ENCODE measurements at places on chromosomes 2 and 18.

DNA sequence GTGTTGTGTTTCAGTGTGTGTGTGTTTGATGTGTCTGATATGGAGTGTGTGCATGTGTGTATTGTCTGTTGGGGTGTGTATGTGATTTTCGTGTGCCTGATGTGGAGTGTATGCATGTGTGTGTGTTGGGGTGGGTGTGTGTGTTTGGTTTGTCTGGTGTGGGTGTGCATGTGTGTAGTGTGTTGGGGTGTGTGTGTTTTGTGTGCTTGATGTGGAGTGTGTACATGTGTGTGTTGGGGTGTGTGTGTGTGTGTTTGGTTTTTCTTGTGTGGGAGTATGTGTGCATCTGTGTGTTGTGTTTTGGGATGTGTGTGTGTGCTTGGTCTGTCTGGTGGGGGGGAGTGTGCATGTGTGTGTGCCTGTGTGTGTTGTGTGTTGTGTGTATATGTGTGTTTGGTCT, 247.4 kb upstream of the ST6GAL2 start:
- DNase-seq, result no peak

DNA sequence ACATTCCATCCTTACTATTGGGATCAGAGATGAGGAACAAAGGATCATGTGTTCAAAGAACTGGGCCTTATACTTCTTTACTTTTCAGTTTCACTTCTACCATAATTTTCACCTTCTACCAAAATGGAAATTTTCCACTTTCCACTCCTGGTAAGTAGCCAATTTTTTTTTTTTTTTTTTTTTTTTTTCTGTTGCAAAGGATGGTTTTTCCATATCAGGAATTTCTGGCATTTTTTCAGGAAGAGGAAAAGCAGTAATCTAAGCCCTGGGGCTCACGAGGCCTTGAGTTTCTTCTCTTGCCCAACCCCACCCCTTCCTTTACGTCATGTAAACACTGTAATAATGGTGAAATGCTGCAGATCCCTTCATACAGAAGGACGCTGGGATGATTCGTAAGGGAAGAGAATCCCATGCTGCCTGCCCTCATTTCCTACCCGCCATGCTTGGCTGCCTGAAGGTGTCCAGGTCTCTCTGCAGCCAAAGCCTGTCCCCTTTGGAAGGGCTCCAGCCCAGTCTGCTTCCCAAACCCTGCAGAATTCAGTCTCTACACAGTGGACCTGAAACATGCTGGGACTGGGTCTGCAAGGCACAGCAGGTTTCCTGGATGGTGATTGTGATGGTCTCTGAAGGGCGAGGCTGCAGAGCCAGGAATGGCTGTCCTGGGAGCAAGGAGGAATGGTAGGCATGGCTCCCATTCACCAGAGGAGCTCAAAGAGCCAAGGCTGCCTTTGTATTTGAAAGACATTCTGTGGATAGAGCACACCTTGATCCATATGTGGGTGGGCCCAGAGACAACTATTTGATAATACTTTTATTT, 57.0 kb downstream of the EFR3B start:
- no peak for DNase-seq

GRCh38 chr18:52577795-52578194, 237.8 kb downstream of the DCC start:
- no peak for DNase-seq

DNA sequence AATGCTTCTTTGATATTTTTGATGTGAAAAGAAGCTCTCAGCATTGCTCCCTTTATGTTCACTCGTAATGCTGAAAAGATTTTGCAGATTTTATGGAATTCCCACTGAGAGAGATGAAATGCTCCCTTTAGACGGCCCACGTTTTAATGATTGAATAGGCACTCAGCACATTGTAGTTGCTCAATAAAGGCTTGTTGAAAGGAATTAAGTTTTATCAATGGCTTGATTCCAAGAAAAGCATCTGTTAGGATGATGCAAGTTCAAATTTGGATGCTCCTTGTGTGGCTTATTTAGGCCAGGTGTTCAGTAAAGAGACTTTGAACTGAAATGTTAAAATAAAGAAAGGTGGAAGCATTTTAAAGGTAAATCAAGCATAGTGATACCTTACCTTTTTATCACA, 725.1 kb downstream of the EPHA4 start:
- no peak for DNase-seq

- DNase-seq, result no peak
Measured at GRCh38 chr2:9771481-9772017, 71.7 kb upstream of the TAF1B start.

- peak; percentile 32 for DNase-seq
Measured at GRCh38 chr2:110101280-110101844, 14.3 kb downstream of the MALL start.

GRCh38 chr2:157480182-157480961, 36.5 kb upstream of the CYTIP start:
- DNase-seq, result no peak

GRCh38 chr2:70510313-70510712, 43.3 kb downstream of the TGFA start:
- DNase-seq, result no peak

DNA sequence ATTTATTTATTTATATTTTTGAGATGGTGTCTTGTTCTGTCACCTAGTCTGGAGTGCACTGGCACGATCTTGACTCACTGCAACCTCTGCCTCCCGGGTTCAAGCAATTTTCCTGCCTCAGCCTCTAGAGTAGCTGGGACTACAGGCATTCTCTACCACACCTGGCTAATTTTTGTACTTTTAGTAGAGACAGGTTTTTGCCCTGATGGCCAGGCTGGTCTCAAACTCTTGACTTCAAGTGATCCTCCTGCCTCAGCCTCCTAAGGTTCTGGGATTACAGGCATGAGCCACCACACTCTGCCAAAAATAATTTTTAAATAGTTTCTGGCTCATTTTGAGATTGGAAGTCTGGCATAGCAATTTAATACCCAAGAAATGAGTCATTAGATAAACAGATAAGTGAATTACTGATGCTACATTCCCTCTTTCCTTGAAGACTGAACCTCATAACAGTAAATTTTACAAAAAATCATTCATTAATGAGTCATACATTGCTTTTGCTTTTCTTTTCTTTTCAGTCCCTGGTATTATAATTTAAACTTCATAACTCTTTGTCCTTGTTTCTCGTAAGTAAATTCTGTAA, 881.6 kb upstream of the PIK3C3 start:
- no peak for DNase-seq

DNA sequence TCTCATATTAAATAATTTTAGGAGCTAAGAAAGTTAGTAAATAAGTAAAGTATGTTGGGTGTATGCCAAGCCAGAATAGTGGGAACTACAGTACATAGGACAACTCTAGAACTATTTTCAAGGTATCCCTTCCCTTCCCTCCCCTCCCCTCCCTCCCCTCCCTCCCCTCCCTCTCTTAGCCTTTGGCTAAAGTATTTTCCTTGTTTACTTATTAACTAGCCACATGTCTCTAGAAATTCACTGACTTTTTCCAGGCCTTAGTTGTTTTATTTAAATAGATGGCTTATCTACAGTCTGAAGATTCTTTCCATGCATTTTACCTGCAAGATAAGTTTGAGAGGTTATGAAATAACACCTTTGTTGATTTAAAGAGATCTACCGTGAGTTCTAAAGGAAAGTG, 402.1 kb downstream of the PARD3B start:
- DNase-seq, result no peak

Measured in NCI-H1436 treated with DMSO at 0.1 percent for 48 hours (cell line).